ENCODE measurements at places on chromosomes 4 and X. TPM values are rescaled to one million over a fixed set of nuclear protein-coding genes. Genes with fewer than 3 reads are reported as not detected.

MAGEC2 gene
- not detected for total RNA-seq

GRCh38 chr4:25901030-25901430 lies 13.0 kb upstream of the SMIM20 start:
- no peak for DNase-seq

DNA sequence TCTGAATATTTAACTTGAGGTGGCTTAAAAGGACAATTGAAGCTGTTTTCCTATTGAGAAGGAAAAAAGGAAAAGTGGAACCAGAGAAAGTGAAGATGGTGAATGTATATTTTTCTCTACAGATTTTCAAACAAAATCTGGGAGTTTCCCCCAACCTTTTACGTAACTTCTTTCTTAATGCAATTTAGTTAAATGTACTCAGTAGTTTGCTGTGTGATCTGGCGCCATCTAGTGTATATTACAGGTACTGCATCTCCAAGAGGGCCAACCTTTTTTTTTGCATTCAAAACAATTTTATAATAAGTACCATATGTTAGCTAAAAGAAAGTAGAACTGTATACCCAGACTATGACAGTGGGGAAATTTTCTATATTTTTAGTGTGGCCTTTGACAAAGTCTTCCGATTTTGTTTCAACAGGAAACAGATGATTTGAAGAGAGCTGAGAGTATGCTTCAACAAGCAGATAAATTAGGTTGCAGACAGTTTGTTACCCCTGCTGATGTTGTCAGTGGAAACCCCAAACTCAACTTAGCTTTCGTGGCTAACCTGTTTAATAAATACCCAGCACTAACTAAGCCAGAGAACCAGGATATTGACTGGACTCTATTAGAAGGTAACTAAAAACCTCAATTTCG lies 82.0 kb downstream of the PLS3 start:
- peak; percentile 65 for DNase-seq

KIF4A gene
- total RNA-seq, result 13.6 TPM

DNA sequence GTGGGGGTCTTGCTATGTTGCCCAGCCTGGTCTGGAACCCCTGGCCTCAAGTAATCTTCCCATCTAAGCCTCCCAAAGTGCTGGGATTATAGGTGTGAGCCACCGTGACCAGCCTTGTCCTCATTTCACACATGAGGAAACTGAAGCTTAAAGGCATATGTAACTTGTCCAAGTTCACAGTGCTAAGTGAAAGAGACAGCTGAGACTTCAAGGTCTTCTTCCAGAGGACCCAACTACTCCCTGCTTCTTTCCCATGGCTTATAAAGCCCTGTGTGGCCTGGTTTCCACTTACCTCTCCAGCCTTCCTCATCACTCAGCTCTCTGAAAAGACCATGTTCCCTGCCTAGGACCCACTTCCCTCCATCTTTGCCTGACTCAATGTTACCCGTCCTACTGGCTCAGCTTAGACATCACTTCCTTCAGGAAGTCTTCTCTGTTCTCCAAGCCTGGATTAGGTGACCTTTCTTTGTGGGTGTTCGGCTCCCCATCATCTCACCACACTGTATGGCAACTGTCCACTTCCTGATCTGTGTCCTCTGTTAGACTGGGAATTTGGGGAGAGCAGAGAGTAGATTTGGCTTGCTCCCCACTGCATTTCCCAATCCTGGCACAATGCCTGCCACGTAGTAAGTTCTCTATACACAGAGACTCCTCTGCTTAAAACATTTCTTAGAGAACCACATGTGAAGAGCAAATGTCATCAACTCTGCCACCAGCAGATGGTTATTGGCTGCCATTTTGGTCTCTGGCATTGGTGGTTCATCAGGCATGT lies 30.4 kb upstream of the LAMP2 start:
- peak; percentile 73 for DNase-seq

Measured in MCF 10A (cell line).